Stimulated activated CD4-positive, alpha-beta T cell treated with anti-CD3 and anti-CD28 coated beads, Interleukin-15, amount 100 ng/mL, for 48 hours (primary cell): ENCODE measurements at places on chromosomes 2 and 18.

DNA sequence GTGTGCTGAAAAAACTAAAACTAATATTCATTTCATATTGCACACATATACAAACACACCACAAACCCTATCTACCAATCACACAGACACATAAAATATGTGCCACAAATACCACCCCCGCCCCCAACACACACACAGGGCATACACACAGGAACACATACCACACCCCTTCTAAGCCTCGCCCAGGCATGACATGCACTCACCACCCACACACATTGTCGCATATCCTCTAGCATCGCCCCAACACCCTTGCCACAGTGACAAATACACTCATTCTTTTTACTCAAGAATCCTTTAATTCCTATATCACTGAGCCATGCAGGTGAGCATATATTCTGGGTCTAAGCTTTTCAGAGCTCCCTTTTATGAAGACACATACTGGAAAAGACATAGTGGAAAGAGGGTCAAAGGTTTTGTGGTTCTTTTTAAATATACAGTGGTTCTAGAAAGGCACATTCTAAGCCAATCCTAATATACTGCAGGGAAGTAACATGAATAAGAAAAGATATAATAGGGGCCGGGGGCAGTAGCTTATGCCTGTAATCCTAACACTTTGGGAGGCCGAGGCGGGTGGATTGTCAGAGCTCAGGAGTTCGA, 24.5 kb upstream of the LCLAT1 start:
- DNase-seq = peak; percentile 84

DNA sequence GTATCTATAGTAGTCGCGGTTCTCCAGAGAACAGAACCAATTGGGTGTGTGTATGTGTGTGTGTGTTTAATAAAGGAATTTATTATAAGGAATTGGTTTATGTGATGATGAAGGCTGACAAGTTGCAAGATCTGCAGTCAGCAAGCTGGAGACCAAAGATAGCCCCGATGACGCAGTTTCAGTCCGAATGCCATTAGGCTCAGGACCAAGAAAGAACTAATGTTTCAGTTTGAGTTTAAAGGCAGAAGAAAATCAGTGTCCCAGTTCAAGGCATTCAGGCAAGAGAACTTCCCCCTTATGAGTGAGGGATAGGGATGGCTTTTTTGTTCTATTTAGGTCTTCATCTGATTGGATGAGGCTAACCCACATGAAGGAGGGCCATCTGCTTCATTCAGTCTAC, 221.6 kb downstream of the HNMT start:
- DNase-seq = no peak

GRCh38 chr2:169365029-169365480, 2.7 kb upstream of the LRP2 start:
- no peak for DNase-seq

DNA sequence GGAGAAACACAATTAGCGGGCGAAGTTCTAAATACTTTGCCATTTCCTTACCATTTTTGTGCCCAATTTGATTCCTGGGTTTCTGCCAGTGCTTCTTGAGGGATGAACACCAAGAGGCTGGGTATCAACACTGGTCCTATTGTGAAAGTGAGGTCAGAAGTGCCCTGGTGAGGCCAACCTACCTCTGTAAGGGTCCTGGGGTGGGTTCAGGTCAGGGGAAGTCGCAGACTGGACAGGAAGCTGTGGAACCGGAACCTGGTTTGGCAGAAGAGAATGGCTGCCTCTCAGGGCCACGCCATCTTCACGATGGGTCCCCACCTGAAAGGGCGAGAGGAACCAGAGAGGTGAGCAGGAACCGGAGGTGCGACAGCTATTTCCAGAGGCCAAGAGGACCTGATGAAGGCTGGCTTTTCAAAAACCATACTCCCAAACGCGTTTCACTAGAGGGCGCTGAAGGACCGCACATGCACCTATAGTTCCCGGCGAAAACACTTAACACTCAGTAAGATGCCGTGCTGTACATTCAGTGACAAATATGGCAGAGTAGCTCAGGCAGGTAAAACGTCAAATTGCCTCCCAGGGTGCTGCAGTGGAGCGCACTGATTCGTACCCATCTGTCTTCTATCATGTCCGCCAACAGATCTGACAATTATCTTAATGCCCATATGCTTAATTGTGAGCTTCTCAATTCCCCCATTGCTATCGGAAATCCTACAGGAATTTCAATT, 275.3 kb upstream of the CCDC68 start:
- peak; percentile 10 for DNase-seq

DNA sequence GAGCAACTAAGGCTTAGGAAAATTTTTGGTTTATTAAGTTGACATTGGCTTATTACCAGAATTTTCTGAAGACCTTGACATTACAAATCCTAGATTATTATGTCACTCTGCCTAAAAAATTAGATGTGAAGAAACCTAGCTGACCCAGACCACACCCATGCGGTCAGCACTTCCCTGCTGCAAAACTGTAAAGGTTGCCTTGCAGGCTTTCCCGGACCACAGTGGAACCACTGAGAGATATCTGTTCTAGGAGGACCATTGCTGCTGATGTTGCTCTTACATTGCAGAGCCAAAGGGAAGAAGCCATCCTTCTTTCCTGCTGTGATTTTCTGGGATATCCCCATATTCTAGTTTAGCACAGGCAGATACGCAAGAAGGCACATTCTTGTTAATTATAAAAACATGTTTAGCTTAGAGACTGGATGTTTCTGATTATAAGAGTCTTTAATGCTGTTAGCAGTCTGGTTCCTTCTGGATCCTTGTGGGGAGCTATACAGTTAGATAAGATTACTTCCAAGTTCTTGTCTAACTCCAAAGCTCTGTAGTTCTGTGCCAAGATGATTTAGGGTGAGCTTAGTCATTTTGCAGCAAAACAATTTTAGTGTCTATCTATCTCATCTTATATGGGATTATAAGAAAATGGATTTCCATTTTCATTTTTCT, 70.2 kb downstream of the AOX1 start:
- DNase-seq = no peak

GRCh38 chr2:170714381-170715061, 616 bp upstream of the SP5 start:
- no peak for DNase-seq

DNA sequence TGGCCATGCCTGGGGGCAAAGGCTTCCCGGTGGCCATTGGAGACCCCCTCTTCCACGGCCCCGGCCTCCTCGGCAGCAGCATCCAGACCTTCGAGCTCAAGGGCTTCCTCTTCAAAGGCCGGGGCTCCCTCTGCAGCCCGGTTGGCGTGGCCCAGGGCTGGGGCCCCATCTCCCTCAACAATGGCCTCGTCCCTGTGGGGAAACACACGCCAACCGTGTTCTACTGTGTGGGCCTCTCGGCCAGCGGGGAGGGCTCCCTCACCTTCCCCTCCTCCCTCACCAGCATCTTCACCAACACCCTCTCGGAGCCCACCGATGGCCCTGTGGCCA, 2.7 kb downstream of the RTP5 start:
- DNase-seq = no peak

DNA sequence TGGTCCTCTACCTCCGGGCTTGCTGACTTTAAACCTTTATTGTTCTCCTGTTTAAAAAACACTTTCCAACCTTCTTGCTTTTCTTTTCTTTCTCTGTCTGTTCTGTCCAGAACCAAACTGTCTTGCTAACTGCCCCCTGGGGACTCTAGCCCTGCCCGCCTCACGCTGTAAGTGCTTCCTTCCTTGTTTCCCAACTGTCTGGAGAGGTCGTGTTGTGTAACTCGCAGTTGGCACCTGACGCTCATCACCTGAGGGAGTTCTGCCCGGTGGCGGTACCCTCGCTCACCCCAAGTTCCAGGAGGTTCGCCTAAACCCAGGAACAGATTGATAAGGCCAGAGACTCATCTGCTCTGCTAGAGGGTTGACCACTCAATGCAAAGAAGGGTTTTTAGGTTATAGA, 123.4 kb downstream of the MTCL1 start:
- no peak for DNase-seq

DNA sequence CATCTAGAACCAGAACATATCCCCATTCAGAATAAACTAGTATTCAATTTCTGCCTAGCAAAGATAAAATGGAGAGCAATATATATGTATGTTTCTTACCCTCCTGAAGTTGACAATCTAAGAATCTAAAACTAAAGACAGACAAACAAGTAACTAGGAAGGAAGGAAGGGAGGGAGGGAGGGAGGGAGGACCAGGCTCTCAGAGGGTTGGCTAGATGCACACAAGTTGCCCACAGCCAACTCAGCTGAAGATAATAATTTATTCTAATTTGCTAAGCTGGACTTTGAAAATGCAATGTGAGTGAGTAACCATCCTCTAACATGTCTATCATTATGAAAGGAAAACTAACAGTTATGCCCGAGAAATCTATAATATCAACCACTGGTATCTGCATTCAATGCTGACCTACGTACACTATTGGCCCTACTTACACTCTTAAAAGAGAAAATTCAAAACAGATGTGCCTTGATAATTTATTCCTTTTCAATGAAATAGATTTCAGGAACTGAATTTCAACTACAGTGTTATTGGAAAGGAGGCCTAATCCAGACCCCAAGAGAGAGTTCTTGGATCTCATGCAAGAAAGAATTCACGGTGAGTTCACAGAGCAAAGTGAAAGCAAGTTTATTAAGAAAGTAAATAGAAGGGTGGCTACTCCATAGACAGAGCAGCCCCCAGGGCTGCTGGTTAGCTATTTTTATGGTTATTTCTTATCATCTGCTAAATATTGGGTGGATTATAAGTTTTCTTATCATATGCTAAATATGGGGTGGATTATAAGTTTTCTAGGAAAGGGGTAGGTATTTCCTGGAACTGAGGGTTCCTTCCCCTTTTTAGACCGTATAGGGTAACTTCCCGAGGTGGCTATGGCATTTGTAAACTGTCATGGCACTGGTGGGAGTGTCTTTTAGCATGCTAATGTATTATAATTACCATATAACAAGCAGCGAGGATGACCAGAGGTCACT, 288.5 kb upstream of the SLC39A10 start:
- no peak for DNase-seq

- DNase-seq = no peak
Observed at GRCh38 chr2:11914455-11914854, 168.0 kb downstream of the LPIN1 start.

- DNase-seq = no peak
Observed at GRCh38 chr18:2920027-2920426, 73.2 kb downstream of the EMILIN2 start.

- DNase-seq = no peak
Observed at GRCh38 chr2:178241844-178242551, 47.7 kb downstream of the OSBPL6 start.

DNA sequence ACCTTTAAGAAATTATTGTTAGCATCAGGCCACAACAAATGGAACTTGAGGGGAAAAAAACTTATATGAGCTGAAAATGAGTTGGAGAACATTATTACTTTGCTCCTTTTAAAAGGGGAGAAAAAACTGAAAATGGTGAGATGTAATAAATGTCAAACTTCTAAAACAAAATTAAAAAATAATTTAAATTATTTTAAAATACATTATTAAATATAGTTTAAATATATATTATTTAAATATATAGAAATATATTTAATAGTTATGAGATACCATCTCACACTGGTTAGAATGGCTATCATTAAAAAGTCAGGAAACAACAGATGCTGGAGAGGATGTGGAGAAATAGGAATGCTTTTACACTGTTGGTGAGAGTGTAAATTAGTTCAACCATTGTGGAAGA, 28.9 kb downstream of the RPIA start:
- no peak for DNase-seq

- no peak for DNase-seq
Observed at GRCh38 chr2:152380261-152381055, 45.5 kb downstream of the FMNL2 start.

DNA sequence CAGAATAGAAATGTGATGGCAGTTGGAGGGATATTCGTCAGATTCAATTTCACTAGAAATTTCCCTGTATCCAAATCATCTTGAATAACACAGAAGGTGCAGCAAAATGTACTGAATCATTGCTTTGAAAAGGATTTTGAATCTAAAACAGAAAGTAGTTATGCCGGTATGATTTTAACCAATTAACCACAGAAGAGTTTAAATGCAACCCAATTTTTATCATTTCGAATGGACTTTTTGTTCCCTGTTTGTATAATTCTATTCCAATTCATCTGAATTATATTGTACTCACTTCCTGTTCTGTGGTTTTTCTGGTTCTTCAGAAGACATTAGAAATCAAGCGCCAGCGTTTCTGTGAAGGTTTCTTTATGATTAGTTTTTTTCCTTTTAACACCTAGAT, 190.4 kb downstream of the MYO3B start:
- DNase-seq = no peak

DNA sequence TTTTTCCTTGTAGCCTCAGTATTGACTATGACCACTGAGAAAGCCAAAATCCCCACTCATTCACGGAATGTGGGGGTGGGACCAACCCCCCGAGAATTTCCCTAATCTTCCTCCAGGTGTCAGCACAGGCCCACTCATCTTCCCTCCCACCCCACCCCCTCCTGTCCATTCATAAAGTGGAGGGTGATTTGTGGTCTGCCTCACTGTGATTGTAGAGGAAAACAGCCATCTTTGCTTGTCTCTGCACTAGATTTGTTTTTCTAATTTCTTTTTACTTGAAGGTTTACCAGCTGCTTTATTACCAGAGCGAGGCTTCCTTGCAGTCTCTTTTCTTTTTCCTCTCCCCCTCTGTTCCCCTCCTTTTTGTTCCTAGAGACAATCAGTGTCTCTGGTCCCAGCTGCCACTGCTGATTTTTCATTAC, 171.8 kb downstream of the ICOS start:
- DNase-seq = no peak

DNA sequence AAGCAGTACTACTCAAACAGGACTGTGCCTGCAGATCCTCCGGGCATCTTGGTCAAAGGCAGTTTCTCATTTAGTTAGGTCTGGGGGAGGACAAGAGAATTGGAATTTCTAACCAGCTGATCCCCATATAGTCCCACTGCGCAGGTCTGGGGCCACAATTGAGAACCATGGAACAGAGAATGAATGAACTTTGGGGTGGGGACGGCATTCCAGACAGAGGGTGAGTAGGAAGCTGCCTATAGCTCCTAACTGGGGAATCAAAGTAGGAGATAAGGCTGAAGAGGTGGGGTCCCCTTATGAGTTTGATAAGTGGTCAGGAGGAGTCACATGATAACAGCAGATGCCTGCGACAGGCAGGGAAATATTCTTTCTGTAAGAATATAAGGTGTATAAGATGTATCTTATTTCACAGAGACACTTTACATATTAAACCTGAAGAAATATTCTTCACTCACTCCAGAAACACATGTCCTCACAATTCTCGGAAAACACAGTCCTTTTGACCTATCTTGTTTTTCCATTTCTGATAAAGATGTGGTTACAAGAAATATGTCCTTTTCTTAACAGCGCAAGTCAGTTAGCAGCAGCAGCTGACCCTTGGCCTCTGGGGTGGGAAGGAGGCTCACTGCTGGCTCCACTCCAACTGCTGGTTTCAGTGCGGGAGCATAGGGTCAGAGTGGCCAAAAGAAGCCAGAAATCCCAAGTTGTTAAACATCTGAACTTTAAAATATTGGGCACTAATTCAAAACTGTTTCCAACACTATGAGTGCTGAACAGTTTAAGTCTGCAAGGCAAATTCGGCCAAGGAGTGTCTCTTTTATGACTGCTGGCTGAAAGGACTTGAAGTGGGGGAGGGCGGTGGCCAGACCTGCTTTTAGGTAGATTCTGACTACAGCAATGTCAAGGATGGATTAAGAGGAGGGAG, 12.6 kb upstream of the TMEM214 start:
- DNase-seq = no peak

GRCh38 chr18:54134053-54134452, 90.4 kb downstream of the MBD2 start:
- no peak for DNase-seq
